Activated CD8-positive, alpha-beta memory T cell treated with anti-CD3 and anti-CD28 coated beads for 48 hours (primary cell): ENCODE measurements at places on chromosomes 6 and 20.

GRCh38 chr6:47000842-47001241 lies 41.3 kb downstream of the ADGRF1 start:
- no peak for DNase-seq

DNA sequence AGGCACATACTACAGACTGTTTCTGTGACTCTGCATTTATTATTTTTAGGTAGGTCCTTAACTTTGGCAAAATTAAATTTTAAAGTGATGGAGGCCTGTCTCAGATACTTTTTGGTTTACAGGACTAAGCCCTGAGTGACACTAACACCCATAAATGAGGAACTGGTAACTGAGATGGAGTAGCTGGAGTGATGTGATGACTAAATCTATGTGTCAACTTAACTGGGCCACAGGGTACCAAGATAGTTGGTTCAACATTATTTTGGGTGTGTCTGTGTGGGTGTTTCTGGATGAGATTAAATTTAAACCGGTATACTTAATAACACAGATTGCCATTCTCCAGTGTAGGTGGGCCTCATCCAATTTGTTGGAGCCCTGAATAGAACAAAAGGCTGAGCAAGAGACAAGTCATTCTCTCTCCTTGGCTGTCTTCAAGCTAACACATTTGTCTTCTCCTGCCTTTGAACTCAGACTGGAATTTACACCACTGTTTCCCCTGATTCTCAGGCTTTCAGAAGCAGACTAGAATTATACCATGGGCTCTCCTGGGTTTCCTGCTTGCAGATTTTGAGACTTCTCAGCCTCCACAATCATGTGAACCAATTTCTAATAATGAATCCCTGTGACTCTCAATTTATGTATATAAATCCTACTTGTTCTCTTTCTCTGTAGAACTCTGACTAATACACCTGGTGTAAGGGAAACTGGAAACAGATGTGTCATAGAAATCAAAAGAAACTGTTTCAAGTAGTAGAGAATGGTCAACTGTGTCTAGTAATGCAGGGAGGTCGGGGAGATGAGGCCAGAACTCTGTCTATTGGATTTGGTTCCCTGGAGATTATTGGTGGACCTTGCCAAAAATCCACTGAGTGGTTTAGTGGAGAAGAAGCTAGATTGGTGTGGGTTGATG lies 579.2 kb downstream of the EPM2A start:
- no peak for DNase-seq

DNA sequence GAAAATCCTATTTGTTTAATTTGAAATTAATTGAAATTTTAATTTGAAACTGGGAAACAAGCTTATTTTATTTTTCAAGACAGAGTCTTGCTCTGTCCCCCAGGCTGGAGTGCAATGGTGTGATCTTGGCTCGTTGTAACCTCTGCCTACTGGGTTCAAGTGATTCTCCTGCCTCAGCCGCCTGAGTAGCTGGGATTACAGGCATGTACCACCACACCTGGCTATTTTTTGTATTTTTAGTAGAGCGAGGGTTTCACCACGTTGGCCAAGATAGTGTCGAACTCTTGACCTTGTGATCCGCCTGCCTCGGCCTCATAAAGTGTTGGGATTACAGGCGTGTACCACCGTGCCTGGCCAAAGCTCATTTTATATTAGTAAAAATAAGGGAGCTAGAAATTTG lies 4.2 kb downstream of the SRSF3 start:
- no peak for DNase-seq

DNA sequence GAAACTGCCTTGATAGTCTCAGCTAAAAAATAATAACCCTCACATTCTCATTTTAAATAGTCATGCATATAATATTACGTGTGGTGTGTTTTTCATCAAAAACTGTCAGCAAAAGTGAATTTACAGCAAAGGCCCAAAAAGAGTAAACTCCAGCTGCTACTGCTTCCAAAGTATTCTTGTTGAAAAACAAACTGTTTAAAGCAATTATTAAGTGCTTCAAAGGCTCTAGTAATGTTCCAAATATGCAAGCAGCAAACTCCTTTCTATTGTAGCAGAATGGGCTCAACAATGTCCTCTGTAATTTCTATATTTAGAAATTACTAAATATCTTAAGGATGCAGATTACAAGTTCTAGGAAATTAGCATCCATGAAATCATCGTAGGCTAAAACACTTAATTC lies 280.0 kb upstream of the TBX18 start:
- DNase-seq, result no peak

GRCh38 chr20:21571841-21572690 lies 58.2 kb upstream of the NKX2-2 start:
- DNase-seq, result no peak

DNA sequence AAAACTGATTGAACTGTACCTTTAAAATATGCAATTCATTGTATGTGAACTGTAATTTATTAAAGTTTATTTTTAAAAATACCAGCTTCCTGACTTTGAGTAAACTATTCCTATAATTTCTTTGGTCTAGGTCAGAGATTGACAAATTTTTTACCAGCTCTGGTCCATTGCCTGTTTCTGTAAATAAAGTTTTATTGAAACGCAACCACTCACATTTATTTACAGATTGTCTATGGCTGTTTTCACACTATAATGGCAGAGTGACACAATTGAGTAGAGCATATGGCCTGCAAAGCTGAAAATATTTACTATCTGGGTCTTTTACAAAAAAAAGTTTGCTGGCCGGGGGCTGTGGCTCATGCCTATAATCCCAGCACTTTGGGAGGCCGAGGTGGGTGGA lies 33.0 kb upstream of the NFATC2 start:
- no peak for DNase-seq
